ENCODE measurements at places on chromosomes 13 and 19.

GRCh38 chr19:17834350-17835181 is 13.2 kb downstream of the JAK3 start:
- no peak for DNase-seq

DNA sequence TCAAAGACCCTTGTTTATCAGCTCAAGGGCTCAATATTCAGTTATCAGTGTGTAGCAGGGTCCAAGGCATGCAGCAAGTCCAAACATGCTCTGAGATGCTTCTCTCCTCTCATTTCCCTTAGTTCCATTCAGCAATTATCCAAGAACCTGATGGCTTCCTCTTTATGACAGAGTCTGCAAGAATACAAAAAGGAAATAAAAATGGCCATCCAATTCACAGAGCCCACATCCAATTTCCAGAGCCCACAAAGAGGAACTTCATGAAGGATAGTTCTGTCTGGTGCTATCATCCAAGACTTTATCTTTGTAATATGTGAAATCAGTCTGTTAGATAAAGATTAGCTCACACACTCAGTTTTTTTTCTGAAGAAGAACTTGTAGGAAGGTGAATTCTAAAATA is 217.2 kb downstream of the LACC1 start:
- no peak for DNase-seq

DNA sequence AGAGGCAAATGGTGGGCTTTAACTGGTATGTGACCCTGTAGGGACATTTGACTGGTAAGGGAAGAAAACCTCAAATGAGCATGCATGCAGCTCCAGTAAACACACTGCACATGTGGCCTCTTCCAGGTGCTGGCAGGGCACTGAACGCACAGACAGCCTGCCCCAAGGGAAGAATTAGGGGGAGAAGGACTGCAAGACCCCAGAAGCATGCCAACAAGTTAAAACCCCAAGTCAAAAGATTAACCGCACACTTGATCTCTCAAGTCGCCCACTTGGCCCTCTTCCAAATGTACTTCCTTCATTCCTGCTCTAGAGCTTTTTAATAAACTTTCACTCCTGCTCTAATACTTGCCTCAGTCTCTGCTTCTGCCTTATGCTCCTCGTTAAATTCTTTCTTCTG is 46.9 kb upstream of the SLITRK1 start:
- DNase-seq: no peak

GRCh38 chr13:110162053-110162452 is 144.9 kb downstream of the COL4A1 start:
- no peak for DNase-seq

GRCh38 chr13:114211446-114212157 is 23.1 kb upstream of the CDC16 start:
- DNase-seq: no peak

DNA sequence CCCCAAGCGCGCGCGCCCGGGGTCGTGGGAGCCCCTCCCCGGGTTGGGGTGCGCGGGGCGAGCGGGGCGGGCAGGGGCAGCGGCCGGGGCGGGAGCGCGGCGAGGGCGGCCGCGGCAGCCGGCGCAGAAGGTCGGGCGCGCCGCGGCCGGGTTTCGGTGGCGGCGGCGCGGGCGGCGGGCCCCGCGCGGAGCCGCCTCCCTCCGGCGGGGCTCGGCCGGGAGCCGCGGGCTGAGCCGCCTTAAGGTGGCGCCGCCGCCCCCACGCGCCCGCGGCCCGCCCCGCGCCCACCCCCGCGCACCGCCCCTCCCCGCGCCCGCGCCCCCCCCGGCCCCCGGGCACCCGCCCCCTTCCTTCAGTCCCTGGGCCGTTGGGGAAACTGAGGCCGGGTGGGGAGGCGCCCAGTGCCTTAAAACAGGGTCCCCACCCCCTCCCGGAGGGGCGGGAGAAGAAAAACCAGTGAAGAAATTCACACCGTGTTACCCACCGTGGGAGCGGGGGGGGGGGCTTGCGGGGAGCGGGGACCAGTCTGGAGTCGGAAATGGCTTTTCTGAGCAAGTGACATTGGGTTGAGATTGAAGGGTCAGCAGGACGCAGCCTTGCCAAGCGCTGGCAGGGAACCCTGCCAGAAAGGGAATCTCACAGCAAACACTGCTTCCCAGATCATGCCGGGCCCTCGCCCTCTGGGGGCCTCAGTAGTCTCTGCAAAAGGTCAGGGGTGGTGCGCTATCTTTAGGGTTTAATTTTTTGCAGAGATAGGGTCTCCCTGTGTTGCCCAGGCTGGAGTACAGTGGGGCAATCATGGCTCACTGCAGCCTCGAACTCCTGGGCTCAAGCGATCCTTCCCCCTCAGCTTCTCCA is at the start of gene TLE2:
TLE2 (minus strand) TSS at position 216 of the 859 bp plus-strand sequence. CDS start 376 bp downstream, outside the sequence.
- DNase-seq: no peak

GRCh38 chr13:80924596-80924995 is 583.7 kb upstream of the SPRY2 start:
- DNase-seq: no peak

- no peak for DNase-seq
Observed at GRCh38 chr13:73212482-73212881, 153.7 kb downstream of the KLF5 start.

GRCh38 chr19:8005534-8006256 is at the start of gene ELAVL1:
TSS of gene ELAVL1 (minus strand) at chr19:8005641. CDS start at chr19:7991815, 13,826 bp downstream.
- peak; percentile 89 for DNase-seq

DNA sequence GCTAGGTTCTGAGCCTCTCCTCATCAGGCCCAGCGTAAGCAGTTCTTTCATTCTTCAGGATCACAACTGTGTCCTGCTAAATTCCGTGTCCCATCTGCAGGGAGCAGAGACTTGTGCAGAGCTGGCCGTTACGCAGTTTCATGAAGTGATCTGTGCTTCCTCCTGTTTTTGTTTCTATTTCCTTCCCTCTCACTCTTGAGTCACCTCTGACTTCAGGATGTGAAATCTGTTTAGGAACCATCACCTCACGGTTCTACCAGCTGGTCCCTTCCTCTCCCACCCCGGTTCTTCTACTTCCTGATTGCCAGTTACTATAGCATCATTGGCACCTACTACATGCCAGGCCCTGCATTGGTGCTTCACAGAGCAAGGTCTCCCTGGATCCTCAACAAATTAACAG is 8.5 kb downstream of the MAU2 start:
- no peak for DNase-seq

- no peak for DNase-seq
Observed at GRCh38 chr13:42762251-42762650, 19.1 kb upstream of the FAM216B start.

DNA sequence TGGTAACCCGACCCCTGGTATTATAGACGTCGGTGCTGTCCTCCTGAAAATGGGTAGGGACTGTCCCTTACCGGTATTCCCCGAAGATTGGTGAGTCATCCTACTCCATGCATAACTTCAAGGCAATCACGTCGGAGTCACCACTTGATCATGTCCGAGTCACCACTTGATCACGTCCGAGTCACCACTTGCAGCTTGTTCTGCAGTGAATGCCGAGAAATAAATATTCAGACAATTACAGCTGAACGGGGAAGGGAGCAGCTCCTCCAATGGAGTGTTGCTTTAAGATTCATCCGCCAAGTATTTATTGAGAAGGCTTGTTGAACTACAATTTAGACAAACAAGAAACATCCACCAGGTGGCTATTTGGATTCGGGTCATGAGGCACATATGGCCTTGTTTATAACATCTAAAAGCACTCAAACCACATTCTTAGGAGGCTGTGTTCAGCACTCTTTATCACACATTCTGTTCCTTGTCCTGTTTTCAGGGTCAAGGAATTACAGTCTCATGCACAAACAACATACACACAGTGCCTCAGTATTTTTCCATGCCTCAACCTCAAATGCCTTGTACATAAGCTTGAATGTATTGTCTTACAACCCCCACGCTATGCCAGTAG is 43.1 kb downstream of the ZNF726 start:
- no peak for DNase-seq

DNA sequence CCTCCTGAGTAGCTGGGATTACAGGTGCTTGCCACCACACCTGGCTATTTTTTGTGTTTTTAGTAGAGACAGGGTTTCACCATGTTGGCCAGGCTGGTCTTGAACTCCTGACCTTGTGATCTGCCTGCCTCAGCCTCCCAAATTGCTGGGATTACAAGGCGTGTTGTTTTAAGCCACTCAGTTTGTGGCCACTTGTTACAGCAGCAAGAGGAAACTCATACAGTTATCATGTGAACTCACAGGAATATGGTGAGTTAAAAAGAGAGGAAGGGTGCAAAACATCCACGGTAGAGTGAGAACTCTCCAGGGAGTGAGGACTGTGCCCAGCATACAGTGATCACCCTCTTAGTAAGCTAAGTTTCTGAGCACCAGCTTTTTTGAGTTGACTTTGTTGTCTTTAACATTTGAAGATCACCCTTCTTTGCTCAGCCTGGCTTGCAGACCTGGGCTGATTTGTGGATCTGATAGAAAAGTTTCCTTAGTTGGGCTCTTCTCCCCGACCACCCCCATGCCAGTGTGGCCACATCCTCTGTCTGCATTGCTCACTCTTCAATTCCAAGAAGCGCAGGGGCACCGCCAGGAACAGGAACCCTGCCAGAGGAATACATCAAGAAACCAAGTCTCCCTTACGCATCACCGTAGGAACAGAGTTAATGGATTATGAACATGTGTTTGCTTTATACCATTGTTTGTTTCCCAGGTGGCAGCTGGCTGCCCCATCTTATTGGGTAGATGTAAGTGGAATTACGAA is 16.0 kb downstream of the ALOX5AP start:
- no peak for DNase-seq

GRCh38 chr13:71867131-71867814 is at the start of gene DACH1:
TSS of gene DACH1 (minus strand) at chr13:71867204.
- no peak for DNase-seq

- DNase-seq: no peak
Observed at GRCh38 chr19:18274219-18274780, at the start of gene IQCN. TSS of gene IQCN (minus strand) at chr19:18274452. CDS start at chr19:18269478, 4,974 bp downstream.

DNA sequence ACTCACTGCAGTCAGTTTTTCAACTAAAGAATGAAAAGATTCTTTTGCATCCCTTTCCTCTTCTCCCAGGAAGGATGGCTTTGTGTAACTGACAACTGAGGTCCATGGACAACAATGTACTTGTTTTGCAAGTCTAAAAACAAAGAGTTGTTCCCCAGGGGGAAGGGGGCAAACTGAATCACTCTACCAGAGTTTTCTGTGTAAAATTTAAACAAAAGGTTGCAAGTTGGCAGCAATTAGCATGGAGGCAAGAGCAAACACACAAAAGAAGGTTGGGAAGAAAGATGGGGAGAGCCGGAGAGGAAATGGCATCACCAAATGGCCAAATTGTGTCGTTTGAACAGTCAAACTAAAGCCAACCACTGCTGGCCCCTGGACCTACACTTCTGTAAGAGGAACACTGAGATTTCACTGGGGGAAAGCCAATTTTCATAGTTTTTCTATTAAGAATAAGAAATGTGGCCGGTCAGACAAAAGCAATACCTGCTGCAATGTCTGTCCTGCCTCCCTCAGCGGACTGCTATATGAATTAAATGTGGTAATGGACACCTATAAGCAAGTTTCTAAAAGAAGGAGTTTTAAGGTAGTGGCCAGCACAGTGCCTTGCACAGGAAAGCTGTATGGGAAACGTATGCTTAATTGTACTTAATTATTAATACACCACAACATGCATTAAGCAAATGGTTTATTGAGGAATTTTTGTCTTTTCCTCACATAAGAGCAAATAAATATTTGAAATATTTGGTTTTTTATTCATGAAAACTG is 16.1 kb upstream of the SACS start:
- DNase-seq: no peak

DNA sequence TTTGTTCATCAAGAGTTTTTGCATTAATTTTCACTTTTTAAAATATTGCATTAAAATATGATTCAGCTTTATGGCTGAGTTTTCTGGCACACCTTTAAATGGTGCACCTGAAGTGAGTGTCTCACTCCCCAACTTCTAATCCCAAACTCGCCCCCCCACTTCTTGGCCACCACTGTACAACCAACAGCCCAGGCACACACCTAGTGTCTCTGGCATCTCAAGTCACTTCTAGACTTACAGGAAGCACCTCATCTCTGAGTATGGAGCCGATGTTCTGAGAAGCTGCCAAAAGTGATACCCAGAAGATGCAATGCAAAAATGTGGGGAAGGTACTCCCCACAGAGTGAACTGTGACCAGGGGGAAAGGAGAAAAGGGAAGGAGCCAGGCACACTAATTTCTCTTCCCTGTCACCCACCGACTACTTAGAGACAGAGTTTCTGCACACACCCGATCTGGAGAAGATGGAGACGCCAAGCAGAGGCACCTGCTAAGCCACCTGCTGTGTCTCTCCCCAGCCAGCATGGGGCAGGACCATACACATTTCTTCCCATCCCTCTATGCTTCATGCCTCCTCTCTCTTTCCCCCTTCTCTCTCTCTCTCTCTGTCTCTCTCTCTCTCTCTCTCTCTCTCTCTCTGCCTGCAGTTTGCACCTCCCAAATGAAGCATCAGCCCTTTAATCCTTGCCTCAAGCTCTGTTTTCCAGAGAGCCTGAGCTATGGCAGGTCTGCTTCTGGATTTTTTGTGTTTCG is 155.3 kb upstream of the ZNF507 start:
- no peak for DNase-seq

DNA sequence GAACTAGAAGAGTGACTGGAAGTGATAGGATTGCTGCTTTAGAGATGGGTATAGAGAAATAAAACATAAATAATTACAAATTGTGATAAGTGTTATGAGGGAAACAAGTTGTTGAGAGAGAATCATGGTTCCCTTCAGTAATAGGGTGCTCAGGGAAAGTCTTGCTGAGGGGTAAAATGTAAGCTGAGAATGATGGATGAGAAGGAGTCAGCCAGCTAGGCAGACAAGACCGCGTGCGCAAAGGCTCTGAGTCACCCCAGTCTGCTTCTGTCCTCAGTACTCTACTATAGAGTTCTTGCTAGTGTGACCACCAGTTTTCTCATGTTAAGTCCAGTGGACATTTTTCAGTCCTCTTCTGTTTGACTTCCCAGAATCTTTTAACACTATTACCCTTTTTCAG is 39.5 kb downstream of the PCCA start:
- DNase-seq: peak; percentile 8

- no peak for DNase-seq
Observed at GRCh38 chr13:33251131-33251661, 34.4 kb downstream of the STARD13 start.

DNA sequence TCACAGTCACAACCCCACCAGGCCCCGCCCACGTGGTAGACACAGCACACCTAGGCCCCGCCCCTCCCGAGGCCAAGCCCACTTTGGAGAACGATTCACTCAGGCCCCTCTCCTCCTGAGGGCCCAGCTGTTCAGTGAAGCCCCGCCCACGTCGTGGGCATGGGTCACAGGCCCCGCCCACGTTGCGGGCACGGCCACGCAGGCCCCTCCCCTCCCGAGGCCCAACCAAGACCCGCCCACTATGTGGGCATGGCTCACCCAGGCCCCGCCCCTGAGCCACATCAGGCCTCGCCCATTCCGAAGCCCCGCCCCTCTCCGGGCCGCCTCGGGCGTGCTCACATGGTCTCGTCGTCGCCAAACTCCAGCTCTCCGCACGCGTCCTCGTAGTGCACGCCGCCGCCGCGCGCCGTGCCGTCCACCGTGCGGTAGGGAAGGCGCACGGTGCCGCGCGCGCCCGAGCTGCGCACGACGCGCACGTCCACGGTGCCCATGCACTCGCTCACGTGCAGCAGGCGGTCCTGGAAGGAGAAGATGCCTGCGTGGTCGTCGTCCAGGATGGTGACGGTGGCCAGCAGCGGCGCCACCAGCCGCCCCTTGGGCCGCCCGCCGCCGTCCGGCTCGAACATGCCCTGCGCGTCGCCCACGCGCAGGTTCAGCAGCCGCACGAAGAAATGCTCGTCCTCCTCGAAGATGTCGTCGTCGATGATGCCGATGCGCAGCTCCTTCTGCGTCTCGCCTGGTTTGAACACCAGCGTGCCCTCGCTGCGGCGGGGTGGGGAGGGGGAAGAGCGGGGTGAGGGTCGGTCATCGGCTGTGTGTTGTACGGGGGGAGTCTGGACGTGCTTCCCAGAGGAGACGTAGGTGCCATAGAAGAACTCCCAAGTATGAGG is 24.0 kb downstream of the SLC8A2 start:
- peak; percentile 87 for DNase-seq

Measured in stimulated activated CD4-positive, alpha-beta T cell treated with anti-CD3 and anti-CD28 coated beads, Interleukin-1b, Interleukin-23, amount 100 ng/mL, for 48 hours (primary cell).